Activated T-helper 1 cell treated with anti-CD3 and anti-CD28 coated beads, Interleukin-2, amount 50 U/mL, for 16 hours (primary cell): ENCODE measurements at places on chromosomes 5 and 9.

DNA sequence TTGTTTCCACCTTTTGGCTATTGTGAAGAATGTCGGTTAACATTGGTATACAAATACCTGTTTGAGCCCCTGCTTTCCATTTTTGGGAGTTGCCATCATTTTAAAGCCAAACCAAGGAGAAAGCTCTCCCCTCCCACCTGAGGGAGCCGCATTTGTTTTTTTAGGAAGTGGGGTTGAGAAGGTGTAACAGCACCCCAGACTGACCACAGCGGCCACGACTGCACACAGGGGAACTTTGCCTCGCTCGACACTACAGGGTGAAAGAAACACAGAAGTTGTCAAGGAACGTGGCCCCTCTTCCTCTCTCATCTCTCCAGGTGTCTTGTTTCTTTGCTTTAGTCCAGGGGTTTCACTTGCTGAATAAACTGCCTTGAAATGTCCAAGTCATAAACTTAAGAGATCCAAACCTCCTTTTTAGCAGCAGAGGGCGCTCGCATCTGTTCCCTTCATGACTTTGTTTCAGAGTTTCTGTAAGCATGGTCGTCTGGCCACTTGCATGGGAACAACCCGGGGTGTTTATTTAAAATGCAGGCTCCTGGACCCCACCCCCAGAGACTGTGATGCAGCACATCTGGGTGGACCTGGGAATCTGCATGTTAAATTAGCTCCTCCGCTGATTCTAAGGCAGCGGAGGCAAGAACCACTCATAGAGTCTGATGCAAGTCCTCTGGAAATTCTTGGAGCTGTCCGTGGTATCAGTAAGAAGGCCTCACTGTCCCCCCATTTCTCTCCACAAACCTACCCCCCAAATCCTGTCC, 2.1 kb upstream of the TTLL11 start:
- peak; percentile 6 for DNase-seq

- no peak for DNase-seq
Observed at GRCh38 chr9:89666364-89666763, 61.6 kb downstream of the GADD45G start.

DNA sequence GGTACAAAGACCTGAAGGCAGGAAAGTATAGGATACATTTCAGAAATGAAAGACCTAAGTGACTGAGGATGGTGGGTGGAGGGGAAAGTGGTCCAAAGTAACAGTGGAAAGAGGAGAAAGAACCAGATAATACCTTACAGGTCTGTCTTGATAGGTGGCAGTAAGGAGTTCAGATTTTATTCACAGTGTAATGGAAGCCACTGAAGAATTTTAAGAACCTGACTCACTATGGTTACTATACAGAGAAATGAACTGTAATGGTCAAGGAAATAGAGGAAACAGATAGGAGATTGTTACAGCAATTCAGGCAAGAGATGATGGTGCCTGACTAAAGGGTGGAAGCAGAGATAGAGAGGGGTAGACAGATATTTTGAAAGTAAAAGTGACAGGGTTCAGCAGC, 46.5 kb downstream of the EPB41L4A start:
- no peak for DNase-seq

DNA sequence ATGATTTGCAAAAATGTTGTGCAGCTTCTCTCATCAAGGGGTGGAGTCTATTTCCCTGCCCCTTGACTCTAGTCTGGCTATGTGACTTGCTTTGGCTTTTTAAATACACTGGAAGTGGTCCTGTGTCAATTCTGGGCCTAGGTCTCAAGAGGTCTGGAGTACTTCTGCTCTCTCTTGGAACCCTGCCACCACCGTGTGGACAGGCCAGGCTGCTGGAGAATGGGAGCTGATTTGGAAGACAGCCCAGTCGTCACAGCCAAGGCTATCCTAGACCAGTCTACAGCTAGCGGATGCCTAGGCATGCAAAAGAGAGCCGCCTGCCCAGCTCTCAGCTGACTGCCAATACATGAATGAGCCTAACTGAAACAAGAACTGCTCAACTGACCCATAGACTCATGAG, 56.7 kb upstream of the CLINT1 start:
- no peak for DNase-seq

DNA sequence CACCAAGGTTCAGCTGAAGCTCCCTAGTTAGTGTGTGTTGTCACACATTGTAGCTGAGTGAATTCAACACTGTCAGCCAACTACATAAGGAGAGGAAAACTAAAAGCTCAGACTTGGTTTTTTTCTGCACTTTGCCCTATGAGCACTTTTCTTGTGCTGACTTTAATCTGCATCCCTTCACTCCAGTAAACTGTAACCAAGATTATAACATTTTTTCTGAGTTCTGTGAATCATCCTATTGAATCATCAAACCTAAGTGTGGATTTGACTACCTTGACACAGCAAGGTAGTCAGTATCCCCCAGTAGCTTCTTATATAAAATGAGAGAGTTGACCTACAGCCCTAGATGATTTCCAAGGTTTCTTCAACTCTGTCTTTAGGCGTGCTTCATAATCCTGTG, 325.0 kb downstream of the AGTPBP1 start:
- no peak for DNase-seq

- DNase-seq, result no peak
Observed at GRCh38 chr9:104774132-104774531, 10.2 kb downstream of the NIPSNAP3B start.

- DNase-seq, result no peak
Observed at GRCh38 chr9:69715825-69716224, 43.7 kb upstream of the APBA1 start.

DNA sequence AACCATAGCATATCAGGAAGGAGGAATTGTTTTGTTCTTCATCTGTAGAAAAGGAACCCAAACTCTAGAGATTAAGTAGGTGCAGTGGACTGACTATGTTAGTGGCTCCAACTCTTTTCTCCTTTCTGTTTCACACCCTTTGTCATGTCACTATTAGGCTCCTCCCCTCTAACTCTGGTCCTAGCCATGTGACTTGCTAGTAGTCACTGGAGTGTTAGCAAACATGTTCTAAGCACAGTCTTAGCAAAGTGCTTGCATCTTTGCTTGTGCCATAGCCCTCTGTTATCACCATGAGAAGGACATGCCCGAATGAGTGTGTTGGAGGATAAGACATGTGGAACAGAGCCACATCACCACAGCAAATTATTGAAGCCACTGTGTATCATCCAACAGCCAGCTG, 55.4 kb upstream of the PPP3R2 start:
- DNase-seq, result no peak

- DNase-seq, result no peak
Observed at GRCh38 chr9:131167146-131167692, 41.8 kb downstream of the NUP214 start.

- DNase-seq, result no peak
Observed at GRCh38 chr5:1032011-1032410, 23.4 kb downstream of the NKD2 start.

DNA sequence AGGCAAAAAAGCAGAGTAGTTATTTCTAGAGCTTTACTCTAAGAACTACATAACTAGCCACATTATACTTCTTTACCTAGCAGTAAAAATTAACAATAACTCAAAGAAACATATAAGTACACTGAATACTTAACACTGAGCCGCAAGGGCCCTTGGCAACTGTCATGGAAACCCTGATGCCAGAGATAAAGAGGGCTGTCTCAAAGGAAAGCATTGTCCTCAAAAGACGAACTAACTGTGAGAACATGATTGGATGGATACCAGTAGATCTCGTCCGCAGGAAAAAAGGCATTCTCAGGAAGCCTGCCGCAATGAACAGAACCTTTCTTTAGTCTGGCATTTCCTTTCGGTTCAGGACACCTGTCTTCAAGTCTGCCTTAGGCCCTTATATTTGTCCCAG, 379.0 kb upstream of the SLC30A5 start:
- no peak for DNase-seq

GRCh38 chr5:9194509-9194908, 351.4 kb downstream of the SEMA5A start:
- DNase-seq, result no peak

DNA sequence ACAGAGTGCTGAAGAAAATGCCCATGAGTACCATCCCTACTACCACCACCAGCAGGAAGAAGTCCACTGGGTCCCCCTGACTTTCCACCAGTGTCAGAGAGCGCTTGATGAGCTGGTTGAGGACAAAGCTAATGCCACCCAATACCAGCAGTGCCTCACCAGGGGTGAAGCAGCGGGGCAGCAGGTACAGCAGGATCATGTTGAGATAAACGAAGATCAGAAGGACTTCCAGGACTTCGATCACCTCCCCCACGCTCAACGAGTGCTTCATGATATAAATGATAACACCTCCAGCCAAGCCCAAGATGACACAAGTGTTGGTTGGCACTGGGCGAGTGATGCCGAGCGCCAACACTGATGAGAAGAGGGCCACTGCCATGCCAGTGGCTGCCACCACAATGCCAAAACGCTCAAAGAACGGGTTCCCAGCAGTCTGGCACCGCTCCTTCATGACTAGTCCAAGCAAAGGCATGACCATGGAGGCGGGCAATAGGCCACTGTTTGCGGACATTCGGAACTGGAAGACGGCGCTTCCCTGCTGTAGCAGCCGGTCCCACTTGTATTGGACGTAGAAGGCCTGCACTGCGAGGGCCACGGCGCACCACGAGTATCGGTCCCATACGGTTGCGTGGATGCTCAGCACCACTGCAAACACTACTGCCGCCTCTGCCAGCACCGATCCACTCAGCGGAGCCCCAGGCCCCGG, 679 bp downstream of the DOLK start:
- DNase-seq, result peak; percentile 5

DNA sequence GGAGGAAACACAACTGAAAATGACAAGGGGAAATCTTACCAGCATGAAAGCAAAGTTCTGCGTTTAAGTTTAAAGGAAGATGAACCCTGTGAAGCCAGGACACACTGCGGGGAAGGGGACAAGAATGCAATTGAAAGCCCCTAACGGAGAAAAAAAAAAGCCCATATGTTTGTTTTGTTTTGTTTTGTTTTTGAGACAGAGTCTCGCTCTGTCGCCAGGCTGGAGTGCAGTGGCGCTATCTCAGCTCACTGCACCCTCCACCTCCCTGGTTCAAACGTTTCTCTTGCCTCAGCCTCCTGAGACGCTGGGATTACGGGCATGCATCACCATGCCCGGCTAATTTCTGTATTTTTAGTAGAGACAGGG, 2.9 kb downstream of the STK10 start:
- DNase-seq, result no peak

DNA sequence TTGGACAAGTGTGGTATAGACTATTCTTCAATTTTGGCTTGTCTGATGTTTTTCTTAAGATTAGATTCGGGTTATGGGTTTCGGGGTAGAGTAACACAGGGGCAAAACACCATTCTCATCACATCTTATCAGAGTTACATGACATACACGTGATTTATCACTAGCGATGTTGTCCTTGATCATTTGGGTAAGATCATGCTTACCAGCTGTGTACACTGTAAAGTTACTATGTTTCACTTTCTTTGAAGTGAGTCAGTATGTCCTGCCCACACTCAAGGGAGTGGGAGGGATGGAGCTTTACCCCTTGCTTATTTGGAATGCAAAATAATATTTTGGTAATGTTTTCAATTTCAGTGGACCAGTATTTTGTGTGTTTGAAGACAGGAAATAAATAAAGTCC, 101.8 kb upstream of the TAF11L2 start:
- DNase-seq, result no peak

GRCh38 chr5:98638111-98638510, 135.4 kb upstream of the RGMB start:
- no peak for DNase-seq
